ENCODE measurements at places on chromosomes 3 and 15.

DNA sequence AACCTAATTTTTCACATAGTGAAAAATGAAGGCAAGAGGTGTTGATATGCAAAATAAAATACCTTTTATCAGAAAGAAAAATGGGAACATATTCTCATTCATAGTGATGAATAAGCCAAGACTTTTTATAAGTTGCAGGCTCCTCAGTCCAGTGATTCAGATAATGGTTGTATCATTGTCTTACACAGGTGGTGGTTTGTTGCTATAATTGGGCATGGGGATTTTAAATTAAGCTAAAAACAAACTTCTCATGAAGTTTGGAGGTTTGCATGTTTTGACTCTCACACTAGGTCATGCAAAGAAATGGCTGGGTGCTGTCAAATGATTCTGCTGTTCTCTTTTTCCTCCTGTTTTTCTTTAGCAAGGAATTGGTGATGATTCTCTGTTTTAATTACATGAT is 60.8 kb upstream of the SKIL start:
- no peak for DNase-seq

DNA sequence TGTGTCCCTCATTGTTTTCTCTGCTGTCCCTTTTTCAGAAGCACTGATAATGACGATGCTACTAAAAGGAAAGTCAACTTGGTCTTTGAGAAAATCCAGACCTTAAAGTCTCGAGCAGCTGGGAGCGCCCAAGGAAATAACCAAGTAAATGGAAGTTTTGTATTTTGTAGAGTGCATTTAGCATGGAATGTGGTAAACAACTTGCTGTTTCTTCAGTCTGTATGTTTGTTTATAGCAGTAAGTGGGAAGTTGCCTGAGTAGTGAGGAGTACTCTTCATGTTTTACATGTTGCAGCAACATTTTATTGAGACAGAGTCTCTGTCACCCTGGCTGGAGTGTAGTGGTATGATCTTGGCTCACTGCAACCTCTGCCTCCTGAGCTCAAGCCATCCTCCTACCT is 66.0 kb downstream of the CGNL1 start:
- no peak for DNase-seq

DNA sequence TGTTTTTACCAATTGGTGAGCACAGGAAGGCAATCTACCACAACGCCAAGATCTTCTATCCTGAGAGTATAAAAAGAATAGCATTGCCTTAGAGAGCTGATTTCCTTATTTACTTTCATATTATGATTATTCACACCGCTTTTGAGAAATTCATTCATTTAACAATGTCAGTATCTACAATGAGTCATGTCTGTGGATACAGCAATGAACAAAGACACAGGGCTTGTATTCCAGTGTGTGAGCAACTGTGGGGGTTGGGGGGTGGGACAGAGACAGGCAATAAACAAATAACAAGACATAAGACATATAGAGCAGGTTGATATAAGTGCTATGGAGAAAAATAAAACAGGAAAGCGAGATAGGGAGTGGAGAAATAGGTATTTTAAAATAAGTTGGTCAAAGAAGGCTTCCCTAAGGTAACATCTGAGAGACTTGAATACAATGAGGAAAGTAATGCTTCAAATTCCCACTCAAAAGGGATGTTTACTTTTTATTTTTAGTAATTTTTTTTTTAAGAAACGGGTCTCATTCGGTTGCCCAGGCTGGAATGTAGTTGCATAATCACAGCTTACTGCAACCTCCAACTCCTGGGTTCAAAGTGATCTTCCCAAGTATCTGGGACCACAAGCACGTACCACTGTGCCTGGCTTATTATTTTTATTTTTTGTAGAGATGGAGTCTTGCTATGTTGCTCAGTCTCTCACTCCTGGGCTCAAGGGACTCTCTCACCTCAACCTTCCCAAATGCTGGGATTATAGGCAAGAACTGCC is 45.7 kb downstream of the PGBD4 start:
- DNase-seq, result no peak

DNA sequence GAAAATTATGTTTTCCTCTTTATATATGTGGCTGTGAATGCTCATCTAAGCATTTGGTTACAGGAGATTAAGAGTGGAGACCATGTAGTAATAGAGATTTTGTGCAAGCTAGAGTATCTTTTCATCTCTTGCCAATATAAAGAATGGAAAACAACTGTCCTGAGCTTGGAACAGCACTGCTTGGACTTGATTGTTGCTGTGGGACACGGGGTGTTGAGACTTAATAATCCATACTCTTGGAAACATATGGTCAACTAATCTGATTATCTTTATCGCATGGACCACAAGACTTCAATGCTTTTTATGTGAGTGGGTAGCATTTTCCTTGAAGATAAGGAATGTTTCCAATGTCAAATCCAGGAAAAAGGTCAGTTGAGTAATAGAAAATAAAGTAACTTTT is 806.3 kb downstream of the DIPK2A start:
- no peak for DNase-seq

- no peak for DNase-seq
These were observed 6.7 kb downstream of the PCYT1A start for GRCh38 chr3:196280689-196281440.

DNA sequence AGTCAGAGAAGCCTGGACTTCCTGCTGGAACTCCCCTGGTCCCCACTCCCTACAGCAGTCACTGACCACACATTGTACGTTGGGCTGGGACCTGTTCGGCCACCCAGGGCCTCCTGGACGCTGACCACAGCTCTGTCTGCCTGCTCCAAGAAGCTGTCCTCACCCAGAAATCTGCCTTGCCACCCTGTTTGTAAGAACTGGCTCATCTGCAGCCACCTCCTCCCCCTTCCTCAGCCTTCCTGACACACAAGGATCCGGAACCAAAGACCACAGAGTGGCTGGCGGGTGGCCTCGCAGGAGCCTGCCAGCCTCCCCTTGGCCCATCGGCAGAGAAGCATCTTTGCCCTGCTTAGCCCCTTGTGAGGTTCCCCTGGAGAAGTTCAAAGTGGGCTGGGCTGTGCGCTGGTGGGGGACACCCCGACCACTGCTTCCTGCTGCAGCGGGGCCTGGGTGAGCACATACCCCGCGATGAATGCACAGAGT is 91.9 kb downstream of the PCSK6 start:
- no peak for DNase-seq

- peak; percentile 16 for DNase-seq
These were observed 356.8 kb upstream of the NR2F2 start for GRCh38 chr15:95973566-95974256.

GRCh38 chr15:62141643-62142588 is 23.2 kb downstream of the C2CD4B start:
- no peak for DNase-seq

GRCh38 chr3:117874904-117875874 is 1159.5 kb downstream of the IGSF11 start:
- DNase-seq, result no peak

GRCh38 chr3:12299026-12299425 is 10.2 kb downstream of the PPARG start:
- DNase-seq, result no peak

DNA sequence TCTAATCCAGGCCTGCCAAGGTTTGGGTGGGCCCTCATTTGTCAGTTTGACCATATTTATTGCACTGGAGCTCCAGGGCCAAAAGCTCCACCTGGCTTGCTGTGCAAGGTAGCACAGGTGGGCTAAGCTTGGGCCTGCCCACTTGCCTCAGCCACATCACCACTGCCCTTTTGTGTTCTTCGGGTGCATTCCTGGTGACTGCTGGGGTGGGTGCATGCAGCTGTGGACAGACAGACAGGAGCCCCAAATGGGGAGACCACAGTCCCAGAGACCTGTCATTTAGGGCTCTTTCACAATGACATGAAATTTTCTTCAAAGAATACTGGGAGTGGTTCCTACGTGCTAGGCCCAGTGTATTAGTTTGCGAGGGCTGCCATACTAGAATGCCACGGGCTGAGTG is 2.7 kb downstream of the MESP2 start:
- DNase-seq, result no peak

DNA sequence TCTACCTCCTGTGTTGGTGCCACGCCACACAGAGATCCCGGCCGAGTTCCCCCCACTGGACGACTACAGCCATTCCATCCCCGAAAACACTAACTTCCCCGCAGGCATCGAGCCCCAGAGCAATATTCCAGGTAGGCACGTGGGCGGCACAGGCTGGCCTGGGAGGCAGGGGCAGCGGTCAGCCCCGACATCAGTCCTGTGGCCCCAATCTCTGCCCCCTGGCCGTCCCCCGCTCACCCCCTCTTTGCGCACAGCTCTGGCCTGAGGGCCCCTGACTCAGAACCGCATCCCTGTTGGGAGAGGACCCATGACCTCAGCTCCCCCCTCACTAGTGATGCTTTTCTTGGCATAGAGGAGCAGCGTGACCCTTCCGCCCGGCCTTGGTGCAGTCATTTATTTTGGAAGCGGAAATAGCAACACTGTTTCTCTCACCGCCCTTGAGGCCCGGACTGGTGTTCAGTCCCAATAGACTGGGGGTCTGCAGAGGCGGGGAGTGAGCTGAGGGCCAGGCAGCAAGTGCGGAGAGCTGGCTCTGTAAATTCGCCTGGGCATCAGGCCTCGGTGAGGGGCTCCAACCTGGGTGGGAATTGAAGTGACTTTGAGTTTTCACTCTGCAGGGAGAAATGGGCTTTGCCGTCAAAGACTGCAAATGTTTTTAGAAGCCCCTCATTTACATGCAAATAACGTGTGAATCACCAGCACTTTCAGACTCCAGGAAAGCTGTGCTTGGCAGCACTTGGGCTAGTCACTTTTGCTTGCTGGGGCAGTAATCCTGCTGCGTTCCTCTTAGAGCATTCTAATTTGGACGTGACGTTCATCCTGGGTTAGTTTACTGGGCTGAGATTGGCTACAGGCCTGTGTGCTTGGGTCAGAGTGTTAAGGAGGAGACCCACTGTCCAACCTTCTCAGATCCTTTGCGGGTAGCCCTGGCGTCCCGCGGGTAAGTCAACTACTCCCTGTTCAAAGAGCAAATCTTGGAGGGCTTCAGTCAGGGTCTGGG is 88.9 kb downstream of the AAGAB start:
- DNase-seq, result no peak

GRCh38 chr3:150079029-150079739 is 108.5 kb upstream of the PFN2 start:
- peak; percentile 73 for DNase-seq

DNA sequence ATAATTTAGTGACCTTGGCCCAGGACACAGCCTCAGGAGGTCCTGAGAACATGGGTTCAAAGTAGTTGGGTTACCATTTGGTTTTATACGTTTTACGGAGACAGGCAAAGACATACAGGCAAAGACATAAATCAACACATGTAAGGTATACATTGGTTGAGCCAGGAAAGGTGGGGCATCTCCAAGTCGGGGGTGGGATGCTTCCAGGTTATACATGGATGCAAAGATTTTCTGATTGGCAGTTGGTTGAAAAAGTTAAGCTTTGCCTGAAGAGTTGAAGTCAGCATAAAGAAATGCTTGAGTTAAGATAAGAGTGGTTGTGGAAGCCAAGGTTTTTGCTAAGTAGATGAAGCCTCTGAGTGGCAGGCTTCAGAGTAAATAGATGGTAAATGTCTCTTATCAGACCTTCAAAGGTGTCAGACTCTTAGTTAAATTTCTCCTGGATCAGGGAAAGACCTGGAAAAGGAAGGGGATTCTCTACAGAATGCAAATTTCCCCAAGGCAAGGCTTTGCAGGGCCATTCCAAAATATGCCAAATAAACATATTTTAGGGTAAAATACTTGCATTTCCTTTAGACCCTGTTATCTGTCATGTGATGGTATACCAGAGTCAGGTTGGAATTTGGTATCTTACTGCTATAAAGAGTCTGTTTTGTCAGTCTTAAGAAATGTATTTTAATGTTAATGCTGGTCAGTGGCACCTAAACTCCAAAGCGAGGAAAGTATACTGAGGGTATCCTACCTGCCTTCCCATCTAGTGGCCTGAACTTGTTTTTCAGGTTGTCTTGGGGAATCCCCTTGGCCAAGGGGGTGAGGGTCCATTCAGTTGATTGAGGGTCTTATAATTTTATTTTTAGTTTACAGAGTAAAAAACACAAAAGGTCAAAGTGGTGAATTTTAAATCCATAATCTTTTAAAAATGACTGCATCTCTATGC is 8.2 kb upstream of the PDHB start:
- no peak for DNase-seq

- DNase-seq, result no peak
These were observed 248.1 kb upstream of the CBLB start for GRCh38 chr3:106116733-106117489.

DNA sequence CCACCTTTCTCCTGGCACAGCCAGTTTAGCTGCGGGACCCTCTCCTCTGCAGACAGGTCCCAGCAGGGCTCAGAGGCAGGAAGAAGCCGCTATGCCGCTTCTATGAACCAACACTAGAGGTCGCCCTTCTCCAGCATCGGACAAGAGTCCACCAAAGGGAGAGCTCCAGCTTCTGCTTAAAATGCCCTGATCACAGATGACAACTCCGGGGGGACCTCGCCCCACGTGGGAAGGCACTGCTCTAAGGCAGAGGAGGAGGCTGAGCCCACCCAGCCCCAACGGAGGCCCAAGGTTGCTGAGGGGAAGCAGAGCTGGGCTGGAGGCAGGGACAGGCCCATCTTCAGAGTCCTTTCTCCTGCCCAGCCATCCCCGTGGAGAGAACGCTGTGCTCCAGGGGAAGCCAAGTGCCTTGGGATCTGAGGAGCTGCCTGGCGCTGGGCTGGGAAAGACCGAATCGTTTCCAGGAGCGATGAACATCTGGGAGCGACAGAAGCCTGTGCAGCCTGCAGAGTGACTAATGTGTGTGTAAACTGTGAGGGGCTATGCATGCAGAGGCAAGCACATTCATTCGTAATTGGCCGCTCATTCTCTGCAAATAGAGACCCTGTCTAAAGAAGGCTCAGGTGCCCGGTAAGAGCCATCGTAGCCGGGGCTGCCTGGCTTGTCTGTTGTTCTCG is 43.5 kb upstream of the BDH1 start:
- peak; percentile 91 for DNase-seq

- no peak for DNase-seq
These were observed 41.2 kb downstream of the SLC6A11 start for GRCh38 chr3:10857235-10857634.

- no peak for DNase-seq
These were observed 64.2 kb downstream of the BOC start for GRCh38 chr3:113275583-113275928.

GRCh38 chr3:18062657-18063025 is 320.2 kb upstream of the TBC1D5 start:
- DNase-seq, result no peak

DNA sequence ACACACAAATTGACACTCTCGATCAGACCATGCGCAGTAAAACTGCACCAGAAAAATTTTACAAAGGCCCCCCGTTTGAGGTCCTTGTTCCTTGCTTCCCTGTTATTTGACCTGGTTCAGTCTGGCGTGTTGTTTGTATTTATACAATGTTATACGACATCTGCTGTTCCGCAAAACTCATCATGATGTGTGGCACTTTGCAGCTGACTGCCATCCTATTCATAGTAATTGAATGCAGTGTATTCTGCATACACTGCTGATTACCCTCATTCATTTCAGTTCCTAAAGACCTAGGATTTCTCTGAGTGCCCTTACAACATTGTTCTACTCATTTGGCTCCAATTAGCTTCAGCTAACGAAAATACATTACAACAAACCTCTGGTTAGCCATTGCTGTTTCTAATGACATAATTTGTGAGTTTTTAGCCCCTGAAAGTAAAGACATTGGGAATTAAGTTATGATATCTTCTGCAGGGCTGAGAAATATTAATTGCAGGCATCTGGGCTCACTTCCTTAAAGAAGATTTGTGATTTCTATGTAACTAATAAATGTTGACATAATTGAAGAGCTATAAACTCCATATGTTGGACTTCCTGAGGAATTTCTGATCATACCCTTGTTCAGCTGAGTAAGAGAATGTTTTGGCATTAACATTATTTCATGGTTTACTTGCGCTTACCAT is 75.7 kb downstream of the C3orf38 start:
- peak; percentile 23 for DNase-seq

GRCh38 chr3:41521010-41521655 is 321.8 kb downstream of the CTNNB1 start:
- DNase-seq, result no peak

GRCh38 chr3:127062926-127063325 is 80.0 kb downstream of the PLXNA1 start:
- DNase-seq, result no peak

All from retina (tissue), 1 donor.